Pancreas (tissue), 10 donors: ENCODE measurements at places on chromosomes 2 and 18. TPM values are rescaled to one million over a fixed set of nuclear protein-coding genes. Genes with fewer than 3 reads are reported as not detected.

GRCh38 chr18:34805103-34805877, 95.2 kb downstream of the DTNA start:
- no peak overlapping the region for H3K27ac ChIP-seq
- no peak overlapping the region for H3K4me3 ChIP-seq
- no peak for DNase-seq
- H3K36me3 ChIP-seq, result no peaks in the 10 kb centered on the region

DNA sequence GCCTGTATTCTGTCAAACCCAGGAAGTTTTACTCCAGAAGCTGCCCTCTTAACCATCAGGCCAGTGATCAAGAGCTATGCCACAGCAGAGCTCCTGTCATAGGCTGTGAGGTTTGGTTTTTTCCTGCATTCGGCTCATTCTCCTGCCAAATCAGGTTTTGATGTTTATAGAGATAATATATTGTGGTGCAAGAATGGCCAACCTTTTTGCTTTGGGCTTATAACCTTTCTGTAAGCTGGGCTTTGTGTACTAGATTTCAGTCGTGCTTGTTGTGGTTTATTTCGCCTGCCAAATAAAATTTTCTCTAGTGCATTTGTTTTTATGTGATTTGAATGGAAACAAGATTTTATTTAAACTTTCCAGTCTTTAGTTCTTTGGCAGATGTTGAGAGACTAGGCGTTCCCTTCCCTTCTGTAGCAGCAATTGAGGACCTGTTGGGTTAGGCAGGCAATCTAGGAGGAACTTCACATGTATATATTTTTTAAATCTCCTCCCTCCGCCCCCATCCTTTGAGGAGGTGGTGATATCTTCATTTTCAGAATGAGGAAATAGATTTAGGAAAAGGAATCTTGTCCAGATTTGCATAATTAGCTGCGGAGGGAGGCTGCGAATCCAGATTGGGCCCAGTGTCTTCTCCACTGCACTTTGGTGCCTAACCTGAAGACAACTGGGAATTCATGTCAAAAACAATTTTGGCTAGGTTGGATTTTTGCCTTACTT, 2.6 kb downstream of the KDM3A start:
- peaks cover 38% of the 10 kb centered on the region for H3K4me1 ChIP-seq
- no peak overlapping the region for H3K4me3 ChIP-seq

DNA sequence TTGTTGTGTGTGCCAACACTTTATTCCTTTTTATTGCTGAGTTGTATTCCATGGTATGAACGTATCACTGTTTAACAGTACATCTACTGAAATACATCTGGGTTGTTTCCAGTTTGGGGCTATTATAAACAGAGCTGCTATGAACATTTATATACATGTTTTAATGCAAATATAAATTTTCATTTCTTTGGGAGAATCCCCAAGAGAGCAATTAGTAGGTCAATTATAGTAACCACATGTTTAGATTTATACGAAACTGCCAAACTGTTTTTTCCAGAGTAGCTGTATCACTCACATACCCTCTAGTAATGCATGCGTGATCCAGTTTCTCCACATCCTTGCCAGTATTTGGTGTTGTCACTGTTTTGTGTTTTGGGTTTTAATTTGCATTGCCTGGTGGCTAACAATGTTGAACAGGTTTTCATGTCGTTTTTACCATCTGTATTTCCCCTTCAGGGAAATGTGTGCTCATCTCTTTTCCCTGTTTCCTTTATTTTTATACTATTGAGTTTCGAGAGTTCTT, 81.0 kb downstream of the TMEM131 start:
- peaks cover 8% of the 10 kb centered on the region for H3K4me1 ChIP-seq
- no peaks in the 10 kb centered on the region for H3K36me3 ChIP-seq
- H3K27ac ChIP-seq, result no peak overlapping the region

DNA sequence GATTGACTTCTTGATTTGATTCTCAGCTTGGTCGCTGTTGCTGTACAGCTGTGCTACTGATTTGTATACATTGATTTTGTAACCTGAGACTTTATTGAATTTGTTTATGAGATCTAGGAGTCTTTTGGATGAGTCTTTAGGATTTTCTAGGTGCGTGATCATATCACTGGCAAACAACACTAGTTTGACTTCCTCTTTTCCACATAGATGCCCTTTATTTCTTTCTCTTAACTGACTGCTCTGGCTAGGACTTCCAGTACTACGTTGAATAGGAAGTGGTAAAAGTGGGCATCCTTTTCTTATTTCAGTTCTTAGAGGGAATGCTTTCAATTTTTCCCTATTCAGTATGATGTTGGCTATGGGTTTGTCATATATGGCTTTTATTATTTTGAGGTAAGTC, 101.3 kb downstream of the OSBPL1A start:
- H3K4me3 ChIP-seq, result no peak overlapping the region
- no peaks in the 10 kb centered on the region for H3K36me3 ChIP-seq
- H3K4me1 ChIP-seq, result no peaks in the 10 kb centered on the region
- DNase-seq, result no peak
- no peak overlapping the region for H3K27ac ChIP-seq
- H3K27me3 ChIP-seq, result no peaks in the 10 kb centered on the region

DNA sequence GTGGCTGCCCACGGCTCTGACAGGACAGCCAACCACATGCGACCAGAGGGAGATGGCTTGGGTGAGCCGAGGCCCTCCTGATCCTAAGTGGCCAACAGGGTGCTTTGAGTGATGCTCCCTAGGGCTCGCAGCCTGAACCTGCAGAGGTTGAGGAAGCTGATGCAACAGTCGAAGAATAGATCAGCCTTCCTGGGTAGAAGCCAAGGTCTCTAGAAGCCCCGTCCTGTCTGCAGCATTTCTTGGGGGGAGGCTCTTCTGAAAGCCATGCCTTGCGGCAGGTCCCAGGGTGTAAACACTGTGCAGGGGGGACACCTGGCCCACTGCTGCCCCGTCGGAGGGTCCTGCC, 136.4 kb downstream of the HDAC4 start:
- H3K4me1 ChIP-seq, result no peaks in the 10 kb centered on the region
- no peaks in the 10 kb centered on the region for H3K36me3 ChIP-seq
- H3K4me3 ChIP-seq, result no peak overlapping the region
- H3K27ac ChIP-seq, result no peak overlapping the region
- no peaks in the 10 kb centered on the region for H3K27me3 ChIP-seq

DNA sequence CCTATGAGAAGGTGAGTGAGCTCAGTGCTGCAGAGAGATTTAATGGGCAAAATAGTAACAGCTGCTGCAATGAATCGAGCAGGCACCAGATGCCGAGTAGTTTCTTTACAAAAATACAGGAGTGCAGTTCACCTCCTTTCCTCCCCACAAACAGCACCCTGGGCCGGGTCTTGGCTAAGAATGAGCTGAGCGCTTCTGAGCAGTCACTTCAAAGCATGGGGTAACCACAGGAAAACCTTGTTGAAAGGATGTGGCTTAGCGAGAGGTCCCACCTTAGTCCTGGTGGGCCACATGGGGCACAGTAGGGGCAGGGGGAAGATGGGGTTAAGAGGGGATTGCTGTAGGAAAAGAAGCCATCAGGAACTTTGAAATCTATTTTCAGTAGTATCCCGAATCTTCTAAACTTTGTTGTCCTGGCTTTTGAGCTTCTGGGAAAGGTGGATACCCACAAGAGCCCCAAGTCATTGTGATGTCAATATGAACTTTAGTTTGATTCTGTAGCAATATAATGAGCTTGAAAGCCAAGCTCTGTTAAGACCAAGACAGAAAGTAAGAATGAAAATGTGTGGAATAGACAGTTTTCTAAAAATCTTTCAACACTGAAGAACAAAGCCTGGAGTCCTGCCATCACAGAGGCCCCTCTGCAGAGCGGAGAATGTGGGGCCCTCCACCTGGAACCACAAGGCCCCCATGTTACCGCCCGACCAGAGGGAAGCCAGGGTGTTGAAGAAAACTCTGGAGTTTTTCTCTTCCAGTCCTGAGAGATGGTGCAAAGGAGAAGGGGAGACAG, 101.0 kb upstream of the ZNF236 start:
- H3K36me3 ChIP-seq, result no peaks in the 10 kb centered on the region
- no peak overlapping the region for H3K4me3 ChIP-seq
- H3K27me3 ChIP-seq, result no peaks in the 10 kb centered on the region
- no peaks in the 10 kb centered on the region for H3K4me1 ChIP-seq

- no peak overlapping the region for H3K4me3 ChIP-seq
- no peak overlapping the region for H3K27ac ChIP-seq
- H3K4me1 ChIP-seq, result peaks cover 19% of the 10 kb centered on the region
- no peaks in the 10 kb centered on the region for H3K27me3 ChIP-seq
- no peaks in the 10 kb centered on the region for H3K36me3 ChIP-seq
Measured at GRCh38 chr18:12652861-12653401, 5.0 kb downstream of the SPIRE1 start.

- no peaks in the 10 kb centered on the region for H3K36me3 ChIP-seq
- no peak overlapping the region for H3K4me3 ChIP-seq
- H3K4me1 ChIP-seq, result no peaks in the 10 kb centered on the region
- no peaks in the 10 kb centered on the region for H3K27me3 ChIP-seq
- H3K27ac ChIP-seq, result no peak overlapping the region
Measured at GRCh38 chr2:221467610-221468009, 104.5 kb downstream of the EPHA4 start.

- DNase-seq, result no peak
- no peak overlapping the region for H3K27ac ChIP-seq
- H3K36me3 ChIP-seq, result no peaks in the 10 kb centered on the region
- H3K4me3 ChIP-seq, result no peak overlapping the region
- H3K4me1 ChIP-seq, result no peaks in the 10 kb centered on the region
Measured at GRCh38 chr2:1780693-1781092, 36.4 kb upstream of the PXDN start.

DNA sequence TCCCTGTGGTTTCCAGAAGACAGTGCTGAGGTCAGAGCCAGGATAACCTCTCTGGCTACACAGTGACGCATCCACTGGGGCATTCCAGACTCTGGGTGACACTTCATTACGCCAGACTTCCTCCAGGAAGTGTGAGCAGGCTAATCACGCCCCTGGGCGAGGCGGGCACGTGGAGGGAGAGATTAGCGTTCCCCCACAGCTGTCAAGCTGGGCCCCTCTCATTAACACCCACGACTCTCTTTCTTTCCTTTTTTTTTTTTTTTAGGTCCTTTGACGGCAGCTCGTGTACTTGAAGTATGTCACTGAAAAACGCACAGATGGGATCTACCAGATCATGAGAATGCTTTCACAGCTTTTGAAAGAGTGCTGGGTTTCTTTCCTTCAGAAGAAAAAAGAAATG, 274.6 kb downstream of the AFF3 start:
- no peak for DNase-seq
- H3K27ac ChIP-seq, result no peak overlapping the region
- H3K4me3 ChIP-seq, result no peak overlapping the region
- peaks cover 3% of the 10 kb centered on the region for H3K27me3 ChIP-seq
- H3K36me3 ChIP-seq, result no peaks in the 10 kb centered on the region

- H3K4me1 ChIP-seq, result peaks cover 19% of the 10 kb centered on the region
- DNase-seq, result no peak
- H3K27ac ChIP-seq, result no peak overlapping the region
- no peak overlapping the region for H3K4me3 ChIP-seq
Measured at GRCh38 chr2:25617948-25618646, 55.3 kb downstream of the DTNB start.

- H3K4me1 ChIP-seq, result peaks cover 3% of the 10 kb centered on the region
- H3K27ac ChIP-seq, result peak overlapping the region; percentile 35
- peak; percentile 73 for DNase-seq
- H3K27me3 ChIP-seq, result no peaks in the 10 kb centered on the region
- H3K36me3 ChIP-seq, result no peaks in the 10 kb centered on the region
Measured at GRCh38 chr18:56221195-56222065, 417.0 kb downstream of the TXNL1 start.

DNA sequence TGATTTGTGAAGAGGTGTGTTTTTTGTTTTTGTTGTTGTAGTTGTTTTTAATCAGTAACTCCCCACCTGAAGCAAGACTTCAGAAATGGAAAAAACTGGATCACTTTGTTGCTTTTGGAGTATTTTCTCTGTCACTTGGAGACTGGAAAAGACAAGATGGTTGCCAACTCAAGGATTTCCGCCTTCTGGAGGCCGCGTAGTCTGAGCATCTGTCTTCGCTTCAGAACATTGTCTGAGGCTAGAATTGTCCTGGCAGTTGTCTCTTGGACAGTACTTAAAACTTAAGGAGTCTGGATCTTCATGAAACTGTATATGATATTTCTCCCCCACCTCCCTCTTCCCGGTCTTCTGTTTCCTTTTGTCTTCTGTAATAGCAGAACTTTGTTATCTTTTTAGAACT, 67.7 kb downstream of the ARHGAP28 start:
- H3K27ac ChIP-seq, result no peak overlapping the region
- H3K27me3 ChIP-seq, result no peaks in the 10 kb centered on the region
- H3K36me3 ChIP-seq, result no peaks in the 10 kb centered on the region
- no peaks in the 10 kb centered on the region for H3K4me1 ChIP-seq

DNA sequence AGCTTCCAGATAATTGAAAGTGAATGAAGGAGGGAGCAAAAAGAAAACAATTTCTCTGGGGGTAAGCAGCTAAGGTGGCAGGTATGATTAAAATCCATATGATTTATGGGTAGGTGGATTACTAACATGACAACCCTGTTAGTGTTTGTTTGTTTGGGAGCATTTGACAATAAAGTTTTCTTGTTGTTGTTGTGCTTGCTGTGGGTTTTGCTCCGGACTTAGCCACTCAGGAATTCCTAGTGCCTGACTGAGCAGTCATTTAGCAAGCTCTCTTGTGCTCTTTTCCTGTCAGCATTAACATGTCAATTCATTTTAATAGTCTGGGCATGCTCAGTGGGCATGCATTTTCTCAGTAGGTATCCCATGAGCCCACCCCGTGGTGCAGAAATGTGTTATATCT, 674.8 kb upstream of the ZEB2 start:
- no peaks in the 10 kb centered on the region for H3K27me3 ChIP-seq
- DNase-seq, result no peak
- no peak overlapping the region for H3K27ac ChIP-seq

- H3K27me3 ChIP-seq, result no peaks in the 10 kb centered on the region
- no peak overlapping the region for H3K27ac ChIP-seq
- DNase-seq, result no peak
- H3K36me3 ChIP-seq, result no peaks in the 10 kb centered on the region
- no peaks in the 10 kb centered on the region for H3K4me1 ChIP-seq
Measured at GRCh38 chr2:102558463-102558862, 60.9 kb upstream of the SLC9A2 start.

DNA sequence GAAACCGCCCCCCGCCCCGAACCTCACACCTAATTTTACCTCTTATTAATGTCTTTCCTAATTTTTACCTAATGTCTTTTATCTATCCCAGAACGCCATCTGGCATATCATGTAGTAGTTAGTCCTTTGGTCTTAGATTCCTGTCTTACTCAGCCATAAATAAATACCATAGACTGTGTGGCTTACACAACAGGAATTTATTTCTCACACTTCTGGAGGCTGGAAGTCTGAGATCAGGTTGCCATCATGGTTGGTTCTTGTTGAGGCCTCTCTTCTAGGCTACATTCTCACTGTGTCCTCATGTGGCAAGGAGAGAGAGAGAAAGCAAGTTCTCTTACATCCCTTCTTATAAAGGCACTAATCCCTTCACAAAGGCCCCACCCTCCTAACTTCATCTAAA, 46.8 kb downstream of the RHBDD1 start:
- no peaks in the 10 kb centered on the region for H3K27me3 ChIP-seq
- H3K27ac ChIP-seq, result no peak overlapping the region
- no peaks in the 10 kb centered on the region for H3K36me3 ChIP-seq

The NT5C1B gene
- total RNA-seq, result not detected

The TIGD1 gene
- total RNA-seq, result 2.3 TPM

The MERTK gene
- total RNA-seq, result 7.1 TPM

The TUBB8B gene
- 0.35 TPM for total RNA-seq

The ALPP gene
- total RNA-seq, result not detected

The PSMA8 gene
- total RNA-seq, result not detected

The CEBPZ gene
- total RNA-seq, result 22.9 TPM

The SEPTIN2 gene
- 181 TPM for total RNA-seq

The ANKZF1 gene
- 20.2 TPM for total RNA-seq

The LINC00305 gene
- not detected for total RNA-seq

The ERICH2 gene
- 0.72 TPM for total RNA-seq

The TMEM37 gene
- 10.2 TPM for total RNA-seq

The PDE1A gene
- total RNA-seq, result 1.5 TPM

The IRS1 gene
- total RNA-seq, result 4.4 TPM
